Globus pallidus (tissue), 1 donor: ENCODE measurements at places on chromosomes 12 and 14.

GRCh38 chr14:106346534-106347290 is 820.3 kb downstream of the TMEM121 start:
- no peak for DNase-seq

DNA sequence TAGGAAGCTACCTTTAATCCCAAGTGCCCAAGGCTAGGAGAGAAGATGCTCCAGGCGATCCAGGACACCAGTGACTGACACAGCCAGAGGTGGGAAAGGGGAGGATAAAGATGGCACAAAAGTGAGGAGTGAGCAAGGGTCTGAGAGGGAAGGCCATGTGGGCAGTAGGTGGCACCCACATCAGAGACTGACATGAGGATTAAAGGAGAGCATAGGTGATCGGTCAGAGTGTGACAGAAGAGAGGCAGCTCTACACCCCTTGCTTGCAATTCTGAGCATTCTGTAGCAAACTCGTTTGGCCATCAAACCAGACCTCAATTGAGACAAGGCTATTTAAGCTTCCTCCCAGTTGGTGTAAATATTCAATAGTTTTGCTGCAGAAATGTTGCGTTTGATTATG is 724 bp upstream of the CD27 start:
- DNase-seq, result no peak

DNA sequence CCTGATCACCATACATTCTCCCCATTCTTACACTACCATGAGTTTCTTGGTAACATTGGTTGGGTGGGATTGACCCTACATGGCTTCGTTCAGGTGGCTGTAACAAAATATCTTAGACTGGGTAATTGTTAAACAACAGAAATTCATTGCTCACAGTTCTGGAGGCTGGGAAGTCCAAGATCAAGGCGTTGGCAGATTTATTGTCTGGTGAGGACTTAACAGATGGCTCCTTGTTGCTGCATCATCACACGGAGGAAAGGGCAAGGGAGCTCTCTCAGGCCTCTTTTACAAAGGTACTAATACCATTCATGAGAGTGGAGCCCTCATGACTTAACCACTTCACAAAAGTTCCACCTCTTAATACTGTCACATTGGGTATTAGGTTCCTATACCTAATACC is 116.7 kb upstream of the EGLN3 start:
- no peak for DNase-seq

DNA sequence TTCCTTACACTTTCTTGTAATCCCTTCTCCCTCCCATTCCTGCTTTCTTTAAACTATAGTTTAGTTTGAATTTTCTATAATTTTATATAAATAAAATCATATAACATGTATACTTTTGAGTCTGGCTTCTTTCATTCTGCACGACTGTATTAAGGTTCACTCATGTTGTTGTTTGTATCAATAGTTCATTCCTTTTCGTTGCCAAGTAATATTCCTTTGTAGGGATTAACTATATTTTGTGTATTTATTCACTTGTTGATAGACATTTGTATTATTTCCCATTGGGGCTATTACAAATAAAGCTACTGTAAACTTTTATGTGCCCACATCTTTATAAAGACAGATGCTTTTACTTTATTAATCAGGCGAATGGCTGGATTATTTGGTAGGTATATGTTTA is 39.4 kb upstream of the TBC1D15 start:
- no peak for DNase-seq

- no peak for DNase-seq
These were observed 25.1 kb downstream of the CPNE8 start for GRCh38 chr12:38880288-38880687.

- no peak for DNase-seq
These were observed 27.6 kb upstream of the GALNT9 start for GRCh38 chr12:132356691-132357622.

DNA sequence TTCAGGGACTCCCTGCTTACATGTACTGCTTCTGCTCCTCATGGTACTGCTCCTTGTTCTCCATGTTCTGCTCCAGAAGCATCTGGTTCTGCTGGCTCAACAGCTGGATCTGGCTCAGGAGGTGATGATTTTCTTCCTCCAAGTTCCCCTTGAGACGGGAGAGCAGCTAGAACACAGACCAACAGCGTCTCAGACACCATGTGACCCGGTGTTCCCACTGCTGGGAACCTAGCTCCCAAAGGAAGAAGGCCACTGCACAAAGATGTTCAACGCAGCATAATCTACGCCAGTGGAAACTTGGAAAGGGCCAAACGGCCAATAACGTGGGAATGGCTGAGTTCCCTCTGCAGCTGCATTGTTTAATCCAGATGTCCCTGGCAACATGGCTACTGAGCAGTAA is 49.6 kb upstream of the GPR68 start:
- DNase-seq, result no peak

- no peak for DNase-seq
These were observed 72.4 kb downstream of the SPPL3 start for GRCh38 chr12:120831648-120832267.

- no peak for DNase-seq
These were observed 135.9 kb downstream of the SLC15A4 start for GRCh38 chr12:128687851-128688250.

DNA sequence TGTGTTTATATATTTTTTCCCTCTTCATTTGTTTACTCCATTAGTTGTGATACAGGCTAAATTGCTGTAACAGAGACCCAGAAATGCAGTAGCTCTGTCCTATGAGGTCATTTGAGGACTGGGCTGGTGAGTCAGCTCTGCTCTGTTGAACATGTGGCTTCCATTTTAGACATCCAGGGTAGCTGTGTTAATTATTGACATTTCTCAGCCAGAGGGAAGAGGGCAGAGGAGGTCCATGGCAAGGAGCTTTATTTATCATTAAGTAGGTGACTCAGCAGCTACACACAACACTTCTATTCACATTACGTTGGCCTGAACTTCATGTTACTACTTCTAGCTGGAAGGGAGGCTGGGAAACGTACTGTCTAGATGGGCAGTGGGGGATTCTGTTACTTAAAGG is 85.4 kb downstream of the PTCSC3 start:
- no peak for DNase-seq

DNA sequence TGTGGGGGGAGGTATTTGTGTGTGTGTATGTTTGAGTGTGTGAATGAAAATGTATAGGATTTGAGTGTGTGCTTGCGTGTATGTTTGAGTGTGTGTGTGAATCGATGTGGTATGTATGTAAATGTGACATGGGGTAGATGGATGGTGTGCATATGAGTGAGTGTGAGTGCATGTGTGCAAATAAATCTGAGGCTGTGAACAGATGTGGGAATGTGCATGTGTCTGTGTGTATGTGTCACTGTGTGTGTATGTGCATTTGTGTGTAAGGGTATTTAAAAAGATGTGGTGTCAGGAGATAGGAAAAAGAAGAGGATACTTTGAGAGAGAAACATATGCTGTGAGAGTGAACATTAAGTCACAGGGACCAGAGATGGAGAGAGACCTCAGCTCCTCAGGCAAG is 539.6 kb downstream of the MED13L start:
- no peak for DNase-seq

DNA sequence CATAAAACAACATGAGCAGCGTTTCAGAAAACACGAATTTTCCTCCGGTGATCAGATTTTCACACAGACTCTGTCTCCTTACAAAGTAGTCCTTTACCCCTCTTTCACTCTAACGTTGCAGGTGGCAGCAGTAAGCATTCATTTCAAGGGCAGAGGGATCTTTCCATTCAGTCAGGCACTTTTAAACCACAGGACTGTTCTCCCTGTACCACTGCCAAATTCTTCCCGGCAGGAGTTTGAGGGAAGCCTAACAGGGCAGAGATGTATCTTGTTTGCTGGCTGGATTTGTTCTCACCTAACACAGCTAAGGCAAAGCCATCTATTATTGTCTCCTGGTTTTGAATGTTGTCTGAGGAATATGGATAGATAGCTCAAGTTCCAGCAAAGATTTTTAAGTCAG is 1187.3 kb upstream of the SEL1L start:
- no peak for DNase-seq

DNA sequence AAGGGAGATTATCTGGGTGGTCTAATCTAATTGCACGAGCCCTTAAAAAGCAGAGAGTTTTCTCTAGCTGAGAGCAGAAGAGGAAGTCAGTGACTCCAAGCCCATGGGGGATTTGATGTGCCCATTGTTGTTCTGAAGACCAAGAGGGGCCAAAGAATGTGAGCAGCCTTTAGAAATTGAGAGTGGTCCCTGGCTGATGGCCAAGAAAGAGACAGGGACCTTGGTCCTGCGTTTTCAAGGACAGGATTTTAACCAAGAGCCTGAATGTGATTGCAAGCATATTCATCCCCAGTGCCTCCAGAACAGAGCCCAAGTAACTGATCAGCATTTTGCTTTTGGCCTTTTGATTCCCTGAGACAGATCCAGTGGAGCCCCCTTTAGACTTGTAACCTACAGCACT is 1353.9 kb downstream of the AACS start:
- DNase-seq, result no peak

DNA sequence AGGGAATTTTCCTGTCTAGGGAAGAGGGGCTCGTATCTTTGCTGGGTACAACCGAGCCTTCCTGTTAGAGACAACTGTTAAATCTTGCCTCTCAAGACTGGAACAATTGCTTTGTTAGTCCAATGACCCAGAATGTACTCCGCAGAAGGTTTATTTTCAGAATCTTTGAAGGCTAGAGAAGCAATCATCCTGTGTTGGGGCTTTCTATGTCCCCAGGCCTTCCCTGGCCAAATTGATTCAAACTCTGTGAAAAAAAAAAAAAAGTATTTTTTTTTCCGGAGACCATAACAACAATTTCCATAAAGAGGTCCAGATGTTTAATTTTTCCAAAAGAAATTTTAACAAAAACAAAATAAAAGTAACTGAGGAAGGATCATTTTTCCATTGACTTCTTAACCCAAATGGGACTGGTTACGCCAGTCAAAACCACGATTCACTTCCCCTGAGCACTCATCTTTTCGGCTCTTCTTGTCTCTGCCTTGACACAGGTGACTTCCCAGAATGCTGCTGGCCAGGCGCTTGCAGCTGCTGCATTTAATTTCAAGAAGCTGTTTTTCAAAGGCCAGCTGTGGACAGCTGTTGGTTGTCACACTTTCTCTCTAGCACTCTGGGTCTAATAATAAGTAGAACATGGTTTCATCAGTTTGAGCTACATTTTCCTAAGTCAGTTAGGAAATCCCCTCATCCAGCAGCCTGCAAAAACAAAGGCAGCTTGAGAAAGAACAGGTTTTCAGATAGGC is 81.6 kb upstream of the MANSC4 start:
- no peak for DNase-seq

- DNase-seq, result peak; percentile 60
These were observed 3.0 kb downstream of the ACRBP start for GRCh38 chr12:6644257-6644596.

DNA sequence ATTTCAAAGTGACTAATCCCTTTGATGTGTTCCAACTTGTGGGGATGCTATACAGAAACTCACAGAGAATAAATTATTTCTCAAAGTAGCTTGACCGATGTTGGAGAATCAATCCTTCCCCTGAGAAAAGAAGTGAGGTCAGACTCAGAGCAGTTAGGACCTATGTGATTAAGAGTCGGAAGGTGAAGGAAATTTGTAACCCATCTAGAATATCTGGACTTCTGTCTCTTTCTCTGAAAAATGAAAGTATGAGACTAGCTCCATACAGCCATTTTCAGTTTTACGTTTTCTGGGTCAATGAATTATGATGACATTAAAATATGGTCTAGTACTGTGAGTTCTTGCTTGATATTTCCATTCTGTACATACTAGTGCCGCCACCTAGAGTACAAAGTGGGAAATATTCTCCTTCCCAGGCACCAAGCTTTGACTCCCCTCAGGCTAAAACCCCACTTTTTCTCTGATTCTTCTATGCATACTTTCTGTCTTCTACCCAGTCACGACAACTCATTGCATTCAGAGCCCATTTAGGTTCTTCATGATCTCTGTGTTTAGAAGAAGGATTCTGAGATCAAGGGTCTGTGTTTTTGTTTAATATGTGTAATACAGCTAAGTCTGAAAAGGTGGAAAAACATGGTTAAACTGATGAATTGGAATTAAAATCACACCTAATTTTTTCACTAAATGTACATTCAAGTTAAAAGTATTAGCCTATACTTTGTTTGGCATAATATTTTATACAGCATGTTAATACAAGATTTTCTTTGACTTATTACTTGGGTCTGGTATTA is 6.9 kb upstream of the NTS start:
- DNase-seq, result peak; percentile 26

DNA sequence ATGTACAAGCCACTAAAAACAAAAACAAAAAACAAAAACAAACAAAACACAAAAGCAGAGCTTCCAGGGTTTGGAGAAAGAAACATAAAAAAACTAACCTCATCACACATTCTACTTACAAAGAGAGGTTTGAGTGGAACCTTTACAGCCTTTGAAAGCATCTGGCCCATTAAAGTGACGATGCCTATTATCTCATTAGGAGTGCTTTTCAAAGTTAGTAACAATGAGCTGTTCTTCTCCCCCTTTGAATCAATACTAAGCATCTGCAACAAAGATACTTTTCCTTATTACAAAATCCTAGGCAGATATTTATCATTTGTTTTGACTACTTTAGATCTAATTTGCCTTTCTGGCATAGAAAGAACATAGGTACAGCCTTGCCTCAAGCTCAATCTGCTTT is 217.3 kb downstream of the PPM1H start:
- DNase-seq, result no peak

DNA sequence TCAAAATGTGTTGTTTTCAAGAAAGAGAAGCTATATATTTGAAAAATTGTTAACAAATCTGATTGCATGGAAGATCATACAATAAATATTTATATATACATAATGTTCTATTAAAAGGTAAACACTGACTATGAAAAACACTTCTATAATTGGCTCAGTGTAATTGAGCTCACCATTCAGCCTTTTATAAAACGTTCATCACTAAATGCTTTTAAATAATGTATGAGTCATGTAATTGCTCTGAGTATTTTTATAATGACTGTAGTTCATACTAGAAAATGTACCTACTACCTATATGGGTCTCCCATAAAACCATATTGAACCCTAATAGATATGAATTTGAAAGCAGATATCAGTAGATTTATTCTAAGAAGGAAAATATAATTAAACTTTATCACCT is 240.4 kb upstream of the MGAT4C start:
- no peak for DNase-seq

DNA sequence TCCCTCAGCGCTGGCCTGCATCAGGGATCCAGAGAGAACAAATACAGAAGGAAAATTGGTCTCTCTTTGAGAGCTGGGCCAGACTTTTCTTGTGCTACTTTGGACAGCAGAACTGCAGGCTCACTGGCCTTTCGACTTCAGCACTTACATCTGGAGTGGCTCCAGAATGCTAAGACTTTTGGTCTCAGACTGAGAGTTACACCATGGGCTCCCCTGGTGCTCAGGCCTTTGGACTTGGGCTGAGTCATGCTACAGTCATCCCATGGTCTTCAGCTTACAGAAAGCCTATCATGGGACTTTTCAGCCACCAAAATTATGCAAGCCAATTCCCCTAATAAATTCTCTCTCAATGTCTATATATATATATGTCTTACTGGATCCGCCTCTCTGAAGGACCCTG is 9.0 kb upstream of the CD163 start:
- DNase-seq, result no peak

GRCh38 chr12:88662961-88663360 is 82.7 kb upstream of the KITLG start:
- no peak for DNase-seq
